GM12878 (cell line): ENCODE measurements at places on chromosomes 3 and 15.

- DNase-seq = no peak
Measured at GRCh38 chr3:43243590-43244587, 42.5 kb upstream of the SNRK start.

GRCh38 chr3:143298380-143298779 is 178.8 kb downstream of the CHST2 start:
- no peak for DNase-seq

GRCh38 chr3:13307041-13307440 is 113.1 kb downstream of the NUP210 start:
- no peak for DNase-seq

GRCh38 chr3:43742920-43743319 is 52.2 kb downstream of the ABHD5 start:
- DNase-seq = no peak

- DNase-seq = no peak
Measured at GRCh38 chr3:124540550-124541211, 189.6 kb upstream of the UMPS start.

DNA sequence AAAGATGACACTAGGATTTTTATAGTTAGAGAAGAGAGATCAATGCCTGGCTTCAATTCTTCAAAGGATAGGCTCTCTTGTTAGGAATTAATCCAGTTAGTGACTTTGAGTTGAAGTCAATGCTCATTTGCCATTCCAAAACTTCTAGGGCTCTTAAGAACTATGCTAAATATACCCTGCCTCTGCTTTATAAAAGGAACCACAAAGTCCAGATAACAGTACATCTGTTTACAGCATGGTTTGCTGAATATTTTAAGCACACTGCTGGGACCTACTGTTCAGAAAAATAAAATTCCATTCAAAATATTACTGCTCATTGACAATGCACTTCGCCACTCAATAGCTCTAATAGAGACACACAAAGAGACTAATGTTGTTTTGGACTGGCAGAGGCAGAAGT is 786.6 kb upstream of the DPPA4 start:
- DNase-seq = no peak

DNA sequence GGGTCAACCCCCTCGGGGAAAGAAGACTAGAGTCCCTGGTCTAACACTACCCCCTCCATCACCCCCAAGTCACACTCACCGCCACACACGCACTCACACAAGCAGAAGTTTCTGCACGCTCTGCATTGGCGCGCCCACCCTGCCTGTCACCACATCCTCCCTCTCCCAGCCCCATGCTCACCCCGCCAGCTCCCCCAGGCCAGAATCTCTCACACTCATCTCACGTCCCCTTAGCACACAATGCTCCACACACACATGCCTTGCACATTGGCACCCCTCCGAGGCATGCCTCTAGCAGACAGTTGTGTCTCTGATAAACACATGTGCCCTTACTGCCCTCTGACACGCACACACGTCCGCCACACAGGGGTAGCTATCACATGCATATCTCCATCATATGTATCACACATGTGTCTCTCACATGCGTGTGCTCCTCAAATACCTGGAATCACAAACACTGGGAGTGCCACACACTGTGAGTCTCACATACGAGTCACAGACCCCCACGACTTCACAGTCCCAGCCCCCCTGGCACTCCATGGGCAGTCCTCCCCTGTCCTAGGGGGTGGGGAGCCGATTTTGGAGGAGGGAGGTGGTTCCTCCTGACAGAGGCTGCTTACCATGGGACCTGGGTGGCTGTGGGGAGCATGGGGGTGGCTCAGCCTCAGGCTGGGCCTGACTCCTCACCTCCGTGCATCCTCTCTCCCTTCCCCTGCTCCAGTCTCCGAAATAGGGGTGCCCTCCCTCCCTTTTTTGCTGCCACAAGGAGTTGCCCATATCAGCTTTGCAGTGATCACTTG is 898 bp downstream of the FBLN2 start:
- no peak for DNase-seq

DNA sequence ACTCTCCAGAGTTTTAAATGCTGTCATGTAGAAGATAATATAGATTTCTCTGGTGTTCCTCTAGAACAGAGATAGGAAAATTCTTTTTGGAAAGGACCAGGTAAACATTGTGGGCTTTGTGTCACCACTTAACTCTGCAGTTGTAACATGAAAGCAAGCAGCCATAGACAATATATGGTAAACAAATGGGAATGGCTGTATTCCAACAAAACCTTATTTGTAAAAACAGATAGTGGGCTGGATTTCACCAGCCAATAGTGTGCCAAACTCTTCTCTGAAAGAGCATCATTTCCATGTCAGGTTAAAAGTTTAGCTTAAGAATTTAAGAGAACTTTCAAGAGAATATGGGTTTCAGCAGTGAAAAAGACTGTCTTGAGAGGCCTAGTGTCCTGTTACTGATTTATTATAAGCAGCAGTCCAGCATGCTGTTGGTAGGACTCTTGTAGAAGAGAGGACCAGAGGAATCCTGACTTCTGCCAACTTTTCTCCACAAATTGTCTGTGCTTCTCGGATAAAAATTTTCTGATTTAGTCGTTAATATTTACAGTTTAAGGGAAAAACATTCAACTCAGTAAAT is 107.7 kb downstream of the TCF12 start:
- no peak for DNase-seq

GRCh38 chr15:82663186-82663600 is 16.0 kb upstream of the CPEB1 start:
- no peak for DNase-seq
